Smooth muscle cell of the pulmonary artery (primary cell): ENCODE measurements at places on chromosomes 2 and 18. TPM values are rescaled to one million over a fixed set of nuclear protein-coding genes. Genes with fewer than 3 reads are reported as not detected.

RAB12 gene
- total RNA-seq: 46.3 and 54.7 TPM in 2 replicates

PRKAG3 gene
- 0.10 and 0.52 TPM in 2 replicates for total RNA-seq

GALR1 gene
- total RNA-seq: not detected in 2 replicates

ANKRD53 gene
- 0.20 and 0.30 TPM in 2 replicates for total RNA-seq

TNFAIP6 gene
- total RNA-seq: 10.0 and 31.8 TPM in 2 replicates

ALPP gene
- total RNA-seq: not detected in 2 replicates

ESCO1 gene
- total RNA-seq: 12.0 and 13.8 TPM in 2 replicates

SLC19A3 gene
- total RNA-seq: 0.36 and 0.78 TPM in 2 replicates

ANKRD30B gene
- 0.73 and 1.4 TPM in 2 replicates for total RNA-seq

ST6GAL2 gene
- 0.03 and 0.07 TPM in 2 replicates for total RNA-seq

SATB2 gene
- 9.8 and 11.7 TPM in 2 replicates for total RNA-seq
